ENCODE measurements at places on chromosomes 16 and 17. TPM values are rescaled to one million over a fixed set of nuclear protein-coding genes. Genes with fewer than 3 reads are reported as not detected.

GRCh38 chr16:87963400-87963799, 12.2 kb downstream of the BANP start:
- no peaks in the 10 kb centered on the region for H3K36me3 ChIP-seq
- DNase-seq, result no peak
- no peaks in the 10 kb centered on the region for H3K27me3 ChIP-seq

DNA sequence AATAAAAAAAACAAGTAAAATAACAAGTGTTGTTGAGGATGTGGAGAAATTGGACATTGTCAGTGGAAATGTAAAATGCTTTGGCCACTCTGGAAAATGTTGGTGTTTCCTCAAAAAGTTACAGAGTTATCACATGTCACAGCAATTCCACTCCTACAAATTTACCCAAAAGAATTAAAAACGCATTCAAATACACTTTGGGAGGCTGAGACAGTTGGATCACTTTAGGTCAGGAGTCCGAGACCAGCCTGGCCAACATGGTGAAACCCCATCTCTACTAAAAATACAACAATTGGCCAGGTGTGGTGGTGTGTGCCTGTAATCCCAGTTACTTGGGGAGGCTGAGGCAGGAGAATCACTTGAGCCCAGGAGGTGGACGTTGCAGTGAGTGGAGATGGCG, 5.6 kb downstream of the TOP3A start:
- H3K27ac ChIP-seq, result no peak overlapping the region
- DNase-seq, result no peak

GRCh38 chr17:14753383-14753782, 452.5 kb downstream of the HS3ST3B1 start:
- DNase-seq, result no peak
- H3K36me3 ChIP-seq, result no peaks in the 10 kb centered on the region
- H3K27me3 ChIP-seq, result no peaks in the 10 kb centered on the region
- no peak overlapping the region for H3K4me3 ChIP-seq
- no peak overlapping the region for H3K27ac ChIP-seq

- no peak overlapping the region for H3K4me3 ChIP-seq
- DNase-seq, result no peak
- no peaks in the 10 kb centered on the region for H3K4me1 ChIP-seq
- H3K36me3 ChIP-seq, result no peaks in the 10 kb centered on the region
Measured at GRCh38 chr16:86199871-86200695, 301.1 kb downstream of the IRF8 start.

GRCh38 chr17:37211136-37211535, 164.6 kb upstream of the C17orf78 start:
- no peak overlapping the region for H3K4me3 ChIP-seq
- no peak overlapping the region for H3K27ac ChIP-seq
- H3K27me3 ChIP-seq, result no peaks in the 10 kb centered on the region
- no peak for DNase-seq
- H3K4me1 ChIP-seq, result no peaks in the 10 kb centered on the region
- H3K36me3 ChIP-seq, result no peaks in the 10 kb centered on the region

- DNase-seq, result no peak
- H3K27ac ChIP-seq, result no peak overlapping the region
- no peaks in the 10 kb centered on the region for H3K36me3 ChIP-seq
- H3K4me3 ChIP-seq, result no peak overlapping the region
- H3K27me3 ChIP-seq, result no peaks in the 10 kb centered on the region
Measured at GRCh38 chr16:88049561-88050545, 98.6 kb downstream of the BANP start.

DNA sequence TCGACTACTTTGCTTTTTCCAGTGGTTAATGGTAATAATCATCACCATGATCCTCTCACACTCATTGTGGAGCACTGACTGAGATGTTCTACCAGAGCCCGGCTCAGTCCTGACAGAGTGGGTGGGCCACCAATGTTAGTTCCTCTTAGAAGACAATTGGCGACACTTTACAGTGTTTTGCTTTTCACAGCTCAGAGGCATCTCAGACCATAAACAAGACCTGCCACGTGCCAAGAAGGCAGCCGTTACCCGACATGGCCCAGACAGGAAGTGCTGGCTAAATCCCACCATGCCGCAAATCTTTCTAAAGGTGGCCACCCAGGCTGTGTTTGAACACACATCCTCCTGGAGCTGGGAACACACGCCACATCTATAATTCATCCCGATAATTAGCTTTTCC, 103.7 kb downstream of the XYLT1 start:
- no peaks in the 10 kb centered on the region for H3K27me3 ChIP-seq
- H3K4me3 ChIP-seq, result no peak overlapping the region
- no peak overlapping the region for H3K27ac ChIP-seq
- H3K36me3 ChIP-seq, result no peaks in the 10 kb centered on the region
- no peak for DNase-seq
- H3K4me1 ChIP-seq, result peaks cover 5% of the 10 kb centered on the region

- no peak overlapping the region for H3K27ac ChIP-seq
- no peak for DNase-seq
- no peaks in the 10 kb centered on the region for H3K36me3 ChIP-seq
- H3K4me3 ChIP-seq, result no peak overlapping the region
Measured at GRCh38 chr17:18980682-18981334, 23.8 kb downstream of the FAM83G start.

- no peak overlapping the region for H3K4me3 ChIP-seq
- H3K27me3 ChIP-seq, result no peaks in the 10 kb centered on the region
- H3K27ac ChIP-seq, result peak overlapping the region; percentile 75
- no peak for DNase-seq
- no peaks in the 10 kb centered on the region for H3K36me3 ChIP-seq
- H3K4me1 ChIP-seq, result peaks cover 4% of the 10 kb centered on the region
Measured at GRCh38 chr16:66162821-66163220, 203.7 kb upstream of the CDH5 start.

- no peaks in the 10 kb centered on the region for H3K4me1 ChIP-seq
- H3K27ac ChIP-seq, result no peak overlapping the region
- no peak for DNase-seq
- no peak overlapping the region for H3K4me3 ChIP-seq
Measured at GRCh38 chr16:72975809-72976437, 72.0 kb downstream of the ZFHX3 start.

GRCh38 chr16:57695680-57696069, 1.1 kb downstream of the DRC7 start:
- H3K4me1 ChIP-seq, result no peaks in the 10 kb centered on the region
- no peak overlapping the region for H3K27ac ChIP-seq
- DNase-seq, result no peak
- no peaks in the 10 kb centered on the region for H3K27me3 ChIP-seq
- H3K4me3 ChIP-seq, result no peak overlapping the region

- H3K27ac ChIP-seq, result no peak overlapping the region
- no peak for DNase-seq
- H3K4me3 ChIP-seq, result no peak overlapping the region
- no peaks in the 10 kb centered on the region for H3K4me1 ChIP-seq
- no peaks in the 10 kb centered on the region for H3K36me3 ChIP-seq
- no peaks in the 10 kb centered on the region for H3K27me3 ChIP-seq
Measured at GRCh38 chr16:3762107-3762750, 44.9 kb upstream of the TRAP1 start.

GRCh38 chr17:47210105-47210504, 957 bp downstream of the MYL4 start:
- H3K4me3 ChIP-seq, result no peak overlapping the region
- H3K36me3 ChIP-seq, result no peaks in the 10 kb centered on the region
- no peaks in the 10 kb centered on the region for H3K27me3 ChIP-seq
- H3K27ac ChIP-seq, result no peak overlapping the region
- no peaks in the 10 kb centered on the region for H3K4me1 ChIP-seq

- H3K4me1 ChIP-seq, result no peaks in the 10 kb centered on the region
- H3K36me3 ChIP-seq, result no peaks in the 10 kb centered on the region
- DNase-seq, result no peak
- H3K27me3 ChIP-seq, result no peaks in the 10 kb centered on the region
Measured at GRCh38 chr17:50451943-50452629, 16.6 kb downstream of the CHAD start.

DNA sequence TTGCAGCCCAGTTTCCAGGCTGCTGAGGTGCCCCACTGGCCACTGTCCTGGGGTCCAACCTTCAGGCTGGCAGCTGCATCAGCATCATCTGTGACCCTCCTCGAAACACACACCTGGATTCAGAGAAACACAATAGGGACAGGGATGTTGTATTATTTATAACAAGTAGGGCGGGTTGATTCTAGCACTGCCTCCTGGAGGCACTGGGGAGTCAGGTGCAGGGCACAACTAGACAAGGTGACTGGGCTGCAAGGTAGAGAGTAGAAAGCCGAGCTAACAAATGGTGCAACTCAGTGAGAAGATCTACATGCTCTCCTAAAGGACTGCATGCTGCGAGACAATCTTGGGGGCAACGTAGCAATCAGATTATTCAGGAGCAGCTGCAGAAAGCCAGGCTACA, 317.3 kb downstream of the SLC39A11 start:
- H3K4me1 ChIP-seq, result no peaks in the 10 kb centered on the region
- DNase-seq, result no peak
- H3K27me3 ChIP-seq, result no peaks in the 10 kb centered on the region

DNA sequence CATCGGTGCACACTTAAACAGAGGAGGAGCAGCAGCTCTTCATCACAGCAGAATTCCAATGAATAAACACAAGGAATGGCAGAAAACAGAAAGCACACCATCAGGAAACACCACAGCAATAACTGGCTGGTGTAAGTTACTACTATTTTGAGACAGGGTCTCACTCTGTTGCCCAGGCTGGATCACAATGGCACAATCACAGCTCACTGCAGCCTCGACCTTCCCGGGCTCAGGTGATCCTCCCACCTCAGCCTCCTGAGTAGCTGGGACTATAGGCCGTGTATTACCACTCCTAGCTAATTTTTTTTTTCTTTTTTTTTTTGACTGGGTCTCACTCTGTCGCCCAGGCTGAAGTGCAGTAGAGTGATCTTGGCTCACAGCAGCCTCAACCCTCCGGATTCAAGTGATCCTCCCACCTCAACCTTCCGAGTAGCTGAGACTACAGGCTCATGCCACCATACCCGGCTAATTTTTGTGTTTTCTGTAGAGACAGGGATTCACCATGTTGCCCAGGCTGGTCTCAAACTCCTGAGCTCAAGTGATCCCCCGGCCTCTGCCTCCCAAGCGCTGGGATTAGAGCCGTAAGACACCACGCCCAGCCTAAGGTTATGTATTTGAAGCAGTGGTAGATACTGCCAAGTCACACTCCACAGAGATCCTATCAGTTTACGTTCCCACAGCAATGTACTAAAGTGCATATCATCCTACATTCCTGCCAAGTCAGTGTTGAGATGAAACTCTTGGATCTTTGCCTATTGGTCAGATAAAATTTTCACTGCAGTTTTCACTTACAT, 20.7 kb downstream of the TRAP1 start:
- H3K27ac ChIP-seq, result no peak overlapping the region
- no peak overlapping the region for H3K4me3 ChIP-seq
- no peaks in the 10 kb centered on the region for H3K36me3 ChIP-seq
- no peaks in the 10 kb centered on the region for H3K4me1 ChIP-seq
- no peak for DNase-seq

DNA sequence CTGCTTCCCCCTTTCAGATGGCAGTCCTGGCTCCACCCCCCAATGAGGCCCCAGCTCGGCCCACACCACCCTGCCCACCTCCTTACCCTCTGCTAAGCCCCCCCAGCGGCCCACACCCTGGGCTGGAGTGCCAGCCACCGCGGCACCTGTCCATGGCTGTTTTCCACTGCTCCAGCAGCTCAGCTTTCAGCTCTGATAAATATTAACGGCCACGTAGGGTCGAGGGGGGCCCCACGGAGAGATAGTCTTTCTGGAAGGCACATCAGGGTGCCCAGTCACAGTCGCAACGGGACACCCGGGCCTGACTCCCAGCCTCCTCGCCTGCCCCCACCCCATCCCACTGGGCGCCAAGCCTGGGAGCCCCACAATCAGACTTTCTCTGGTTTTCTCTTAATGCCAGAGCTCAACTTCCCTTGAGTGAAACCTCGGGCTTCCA, 46.5 kb upstream of the CIBAR2 start:
- DNase-seq, result no peak
- H3K36me3 ChIP-seq, result no peaks in the 10 kb centered on the region
- no peak overlapping the region for H3K27ac ChIP-seq
- H3K4me1 ChIP-seq, result peaks cover 12% of the 10 kb centered on the region

DNA sequence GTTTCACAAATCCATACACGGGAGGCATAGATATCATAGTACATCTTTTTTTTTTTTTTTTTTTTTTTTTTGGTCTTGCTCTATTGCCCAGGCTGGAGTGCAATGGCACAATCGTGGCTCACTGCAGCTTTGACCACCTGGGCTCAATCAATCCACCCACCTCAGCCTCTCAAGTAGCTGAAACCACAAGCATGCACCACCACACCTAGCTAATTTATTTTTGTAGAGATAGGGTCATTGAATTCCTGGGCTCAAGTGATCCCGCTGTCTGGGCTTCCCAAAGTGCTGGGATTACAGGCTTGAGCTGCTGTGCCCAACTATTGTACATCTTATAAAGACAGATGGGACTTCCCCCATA, 3.5 kb upstream of the RAPGEFL1 start:
- H3K27ac ChIP-seq, result no peak overlapping the region
- no peaks in the 10 kb centered on the region for H3K27me3 ChIP-seq
- no peak for DNase-seq
- H3K36me3 ChIP-seq, result no peaks in the 10 kb centered on the region
- H3K4me1 ChIP-seq, result peaks cover 15% of the 10 kb centered on the region

GRCh38 chr17:30372755-30373154, 6.0 kb upstream of the CPD start:
- no peaks in the 10 kb centered on the region for H3K27me3 ChIP-seq
- no peaks in the 10 kb centered on the region for H3K36me3 ChIP-seq
- DNase-seq, result no peak
- H3K4me1 ChIP-seq, result no peaks in the 10 kb centered on the region
- H3K27ac ChIP-seq, result no peak overlapping the region

DNA sequence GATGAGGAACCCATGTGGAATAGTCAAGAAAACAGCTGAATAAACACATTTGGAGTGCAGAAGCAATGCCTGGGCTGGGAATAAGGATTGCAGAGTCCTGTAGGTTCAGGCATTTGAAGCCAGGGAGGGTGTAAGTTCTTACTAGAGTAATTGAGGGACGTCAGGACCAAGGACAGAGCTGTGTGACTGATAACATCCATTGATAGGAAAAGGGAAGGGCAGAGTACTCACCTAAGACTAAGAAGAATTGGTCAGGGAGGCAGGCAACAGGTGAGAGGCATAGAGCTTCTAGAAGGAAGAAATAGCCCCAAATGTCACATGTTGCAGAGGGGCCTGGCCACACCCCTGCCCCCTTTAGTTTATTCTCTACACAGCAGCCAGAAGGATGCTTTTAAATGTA, 79.8 kb upstream of the TMEM132E start:
- no peak overlapping the region for H3K27ac ChIP-seq
- H3K4me1 ChIP-seq, result no peaks in the 10 kb centered on the region
- H3K36me3 ChIP-seq, result no peaks in the 10 kb centered on the region
- DNase-seq, result no peak
- no peak overlapping the region for H3K4me3 ChIP-seq

GRCh38 chr16:50340578-50340977, 28.2 kb downstream of the BRD7 start:
- H3K36me3 ChIP-seq, result no peaks in the 10 kb centered on the region
- no peak for DNase-seq
- no peak overlapping the region for H3K4me3 ChIP-seq
- peak overlapping the region; percentile 32 for H3K27ac ChIP-seq
- H3K4me1 ChIP-seq, result no peaks in the 10 kb centered on the region

The KCNH4 gene
- total RNA-seq, result not detected

The TPSAB1 gene
- total RNA-seq, result 96.2 TPM

The CDK3 gene
- total RNA-seq, result not detected

The HIC1 gene
- 44.7 TPM for total RNA-seq

The FADS6 gene
- not detected for total RNA-seq

The CBLN1 gene
- not detected for total RNA-seq

The ACSM2A gene
- not detected for total RNA-seq

The KRT222 gene
- 4.2 TPM for total RNA-seq

The PRCD gene
- total RNA-seq, result not detected

The CACNG5 gene
- not detected for total RNA-seq

The CMTM1 gene
- total RNA-seq, result 5.0 TPM

Measured in uterus (tissue), 4 donors.